ENCODE measurements at places on chromosomes 12 and 14.

DNA sequence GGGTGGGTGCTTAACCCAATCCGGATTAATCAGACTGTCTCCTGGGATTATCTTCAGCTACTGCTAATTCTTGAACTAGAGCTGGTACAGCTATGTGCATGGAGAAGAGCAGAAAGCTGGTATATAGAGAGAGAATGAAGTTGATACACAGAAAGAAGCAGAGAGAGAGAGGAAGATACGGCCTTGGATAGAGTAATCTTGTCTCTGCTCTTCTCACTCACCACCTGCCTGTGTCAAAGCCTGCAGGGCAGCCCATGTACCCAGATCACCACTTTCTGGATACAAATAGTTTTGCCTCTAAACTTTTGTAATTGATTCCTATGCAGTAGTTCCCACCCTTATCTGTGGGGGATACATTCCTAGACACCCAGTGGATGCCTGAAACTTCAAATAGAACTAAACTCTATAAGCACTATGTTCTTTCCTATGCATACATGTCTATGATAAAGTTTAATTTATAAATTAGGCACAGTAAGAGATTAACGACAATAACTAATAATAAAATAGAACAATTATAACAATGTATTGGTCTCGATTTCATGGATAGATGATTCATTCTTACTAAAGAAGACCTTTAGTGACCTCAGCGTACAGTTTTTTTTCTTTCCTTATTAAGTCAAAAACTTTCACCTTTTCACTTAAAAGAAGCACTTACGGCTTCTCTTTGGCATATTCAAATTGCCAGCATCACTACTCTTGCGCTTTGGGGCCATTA lies 45.5 kb downstream of the YEATS4 start:
- no peak for DNase-seq

GRCh38 chr14:89660166-89660565 lies 243.1 kb upstream of the FOXN3 start:
- DNase-seq, result peak; percentile 13

- peak; percentile 89 for DNase-seq
Measured at GRCh38 chr14:99758121-99758821, 34.9 kb upstream of the EML1 start.

DNA sequence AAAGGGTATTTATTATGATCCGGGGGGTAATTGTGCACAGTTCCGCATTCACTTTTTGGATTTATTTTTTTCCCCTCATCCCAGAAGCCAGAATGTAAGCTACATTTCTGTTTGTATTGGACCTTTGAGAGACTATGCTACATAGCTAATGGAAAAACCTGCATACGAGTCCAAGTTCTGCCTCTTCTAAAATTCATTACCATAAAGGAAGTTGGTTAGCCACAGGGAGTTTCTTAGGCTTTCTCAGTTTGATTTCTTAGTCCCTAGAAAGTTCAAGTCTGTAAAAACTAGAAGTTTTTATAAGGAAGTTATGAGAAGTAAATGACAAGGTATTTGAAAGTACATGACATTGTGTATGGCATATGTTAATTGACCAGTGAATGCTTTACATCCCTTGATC lies 138.7 kb downstream of the PDE3A start:
- DNase-seq, result no peak

Measured in RPMI7951 (cell line).